Psoas muscle (tissue), 8 donors: ENCODE measurements at places on chromosomes 11 and 22. TPM values are rescaled to one million over a fixed set of nuclear protein-coding genes. Genes with fewer than 3 reads are reported as not detected.

The MMP12 gene
- total RNA-seq: not detected

The APOC3 gene
- not detected for total RNA-seq

The NAALAD2 gene
- total RNA-seq: 0.86 TPM

The VPREB1 gene
- not detected for total RNA-seq

The FGF3 gene
- not detected for total RNA-seq

The IL18 gene
- 66.4 TPM for total RNA-seq

The MMP7 gene
- not detected for total RNA-seq

The TNKS1BP1 gene
- 63.9 TPM for total RNA-seq

The BTBD18 gene
- not detected for total RNA-seq

The P2RY6 gene
- total RNA-seq: 1.7 TPM

The CCDC15 gene
- total RNA-seq: 0.28 TPM

The SCUBE1 gene
- 0.10 TPM for total RNA-seq

The SULT4A1 gene
- total RNA-seq: not detected

The LMO2 gene
- total RNA-seq: 47.1 TPM

The WNT11 gene
- total RNA-seq: 7.1 TPM

The EMSY gene
- total RNA-seq: 17.2 TPM

The WNT7B gene
- not detected for total RNA-seq

The DSCAML1 gene
- 0.13 TPM for total RNA-seq

The OLFML1 gene
- 2.1 TPM for total RNA-seq

The CCDC73 gene
- total RNA-seq: not detected

The ACTN3 gene
- 2.9 TPM for total RNA-seq
